ENCODE measurements at places on chromosomes 11 and 22.
A peak's percentile ranks its signal among the peaks of the same experiment; 100 is the strongest.

DNA sequence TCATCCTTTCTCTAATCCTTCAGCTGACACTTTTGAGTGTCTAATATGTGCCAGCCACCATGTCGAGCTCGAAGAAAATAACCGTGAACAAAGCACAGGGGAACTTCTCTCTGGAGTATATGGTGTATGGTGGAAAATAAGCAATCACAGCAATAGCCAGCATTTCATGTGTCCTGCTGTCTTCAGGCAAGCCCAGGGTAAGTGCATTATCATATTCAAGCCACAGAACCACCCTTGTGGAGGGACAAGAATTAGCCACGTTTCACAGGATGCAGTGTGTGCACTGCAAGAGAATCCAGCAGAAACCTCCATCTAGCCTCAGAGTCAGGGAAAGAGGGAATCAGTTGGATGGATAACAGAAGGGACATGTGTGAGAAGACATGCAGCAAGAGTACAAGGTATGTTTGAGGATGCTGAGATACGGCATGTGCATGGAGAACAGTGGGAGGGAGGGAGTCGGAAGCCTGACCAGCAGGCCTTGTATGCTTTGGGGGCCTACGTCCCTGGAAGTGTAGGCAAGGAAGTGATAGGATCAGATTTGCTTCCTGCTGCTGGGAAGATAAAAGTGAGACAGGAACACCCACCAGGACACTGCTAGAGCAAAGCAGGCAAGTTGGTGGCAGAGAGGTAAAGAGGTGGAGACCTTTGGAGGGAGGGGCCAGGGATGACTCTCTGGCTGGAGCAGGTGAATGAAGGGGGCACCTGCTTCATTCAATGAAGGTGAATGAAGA lies 14.7 kb upstream of the GNAZ start:
- no peak for DNase-seq

DNA sequence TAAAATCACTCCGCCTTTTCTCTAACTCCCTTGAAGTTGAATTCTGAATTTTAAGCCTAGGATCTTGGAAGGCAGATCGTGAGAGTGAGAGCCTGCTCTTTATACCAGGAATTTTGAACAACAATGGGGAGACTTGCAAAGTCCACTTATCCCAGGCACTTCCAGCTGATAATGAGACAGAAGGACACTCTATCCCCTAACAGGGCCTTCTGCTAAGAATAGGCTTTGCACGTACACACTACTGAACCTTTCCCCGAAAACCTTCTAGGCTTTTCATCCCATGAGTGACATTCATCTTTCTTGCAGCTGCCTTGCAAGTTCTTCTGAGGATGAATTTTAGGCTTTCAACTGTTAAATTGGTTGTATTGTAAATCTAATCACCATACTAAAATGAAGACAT lies 44.0 kb upstream of the WT1 start:
- DNase-seq = no peak

- DNase-seq = no peak
Observed at GRCh38 chr11:85661972-85662664, 2.8 kb downstream of the CREBZF start.

DNA sequence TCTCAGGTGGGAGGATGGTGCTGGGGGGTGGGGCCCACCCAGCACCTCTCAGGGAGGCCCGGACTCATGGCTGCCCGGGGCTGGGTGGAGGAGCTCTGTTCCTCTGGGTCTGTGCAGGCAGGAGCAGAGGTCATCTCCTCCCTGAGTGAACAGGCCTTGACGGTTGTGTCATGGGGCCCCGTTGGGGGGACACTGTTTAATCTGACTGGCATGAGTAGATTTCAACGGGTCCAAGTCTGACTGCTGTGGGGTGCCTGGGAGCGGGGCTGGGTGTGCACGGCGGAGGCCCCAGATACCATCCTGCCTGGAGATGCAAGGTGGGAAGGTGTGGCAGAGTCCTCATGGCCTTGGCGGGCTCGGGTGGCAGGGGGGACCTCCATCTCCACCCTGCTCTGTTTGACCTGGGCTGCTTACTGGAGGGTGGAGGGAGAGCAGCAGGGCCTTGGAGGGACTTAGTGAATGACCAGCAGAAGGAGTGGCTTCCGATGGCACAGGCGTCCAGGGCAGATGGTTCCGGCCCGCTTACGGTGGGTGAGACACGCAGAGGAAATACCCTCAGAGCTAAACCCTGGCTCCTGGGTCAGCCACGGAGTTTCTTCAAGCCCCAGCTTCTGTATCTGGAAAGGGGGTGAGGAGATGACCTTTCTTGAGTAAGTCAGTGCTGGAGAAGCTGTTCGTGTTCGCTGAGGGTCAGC lies 48.7 kb downstream of the SMIM38 start:
- no peak for DNase-seq

- DNase-seq = no peak
Observed at GRCh38 chr11:95699631-95700470, 89.7 kb downstream of the FAM76B start.

DNA sequence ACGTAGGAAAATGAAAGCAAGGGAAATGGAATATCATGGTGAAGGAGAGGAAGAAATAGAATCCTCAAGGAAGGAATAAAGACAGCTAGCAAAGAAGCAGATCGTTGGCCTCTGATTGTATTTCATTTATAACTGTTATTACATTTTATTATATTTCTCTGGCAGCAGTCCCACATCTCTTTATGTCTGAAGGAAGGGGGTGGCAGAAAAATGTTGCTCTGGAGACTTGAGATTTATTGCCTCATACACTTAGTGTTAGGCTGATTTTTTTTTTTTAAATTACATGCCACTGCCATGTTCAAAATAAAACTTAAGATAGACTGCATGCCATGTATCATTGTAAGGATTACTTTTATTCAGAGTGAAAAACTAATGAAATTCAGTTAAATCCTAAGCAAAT lies 971.7 kb upstream of the CHORDC1 start:
- no peak for DNase-seq

GRCh38 chr11:110715541-110715940 lies 3.3 kb upstream of the ARHGAP20 start:
- no peak for DNase-seq

- no peak for DNase-seq
Observed at GRCh38 chr11:134170177-134170918, 53.4 kb downstream of the NCAPD3 start.

DNA sequence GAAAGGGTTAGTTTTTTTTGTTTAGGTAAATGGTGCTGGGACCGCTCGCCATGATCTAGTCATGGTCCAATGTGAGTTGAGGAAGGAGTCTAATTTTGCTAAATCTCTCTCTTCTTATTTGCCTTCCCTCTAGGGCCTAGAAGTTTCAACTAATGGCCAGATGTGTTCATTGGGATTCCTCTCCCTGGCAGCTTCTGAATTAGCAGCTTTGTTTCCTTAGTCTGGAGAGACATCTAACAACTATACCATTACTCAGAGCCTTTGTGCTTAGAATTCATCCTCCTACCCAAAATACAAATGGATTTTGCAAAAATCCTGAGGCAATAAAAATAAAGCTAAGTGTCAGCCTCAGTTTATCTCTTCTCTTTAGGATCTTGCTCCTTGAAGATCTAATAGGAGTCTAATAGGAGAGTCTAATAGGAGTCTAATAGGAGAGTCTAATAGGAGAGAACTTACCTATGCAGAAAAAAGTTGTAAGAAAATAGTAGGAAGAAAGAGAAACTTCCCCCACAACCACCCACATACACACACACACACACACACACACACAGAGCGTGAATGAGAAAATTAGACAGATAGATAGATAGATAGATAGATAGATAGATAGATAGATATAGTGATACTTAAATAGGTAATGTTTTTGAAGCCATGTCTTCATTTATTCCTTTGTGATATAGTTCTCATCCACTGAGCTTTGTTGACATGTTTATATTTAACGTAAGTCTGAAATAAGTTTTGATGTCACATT lies 980.5 kb upstream of the CNTN5 start:
- DNase-seq = no peak

- no peak for DNase-seq
Observed at GRCh38 chr22:36584666-36585065, 55.7 kb upstream of the EIF3D start.

GRCh38 chr11:1939006-1939625 lies 8.0 kb upstream of the MRPL23 start:
- DNase-seq = no peak

- no peak for DNase-seq
Observed at GRCh38 chr11:27293515-27294417, 69.2 kb downstream of the CCDC34 start.

DNA sequence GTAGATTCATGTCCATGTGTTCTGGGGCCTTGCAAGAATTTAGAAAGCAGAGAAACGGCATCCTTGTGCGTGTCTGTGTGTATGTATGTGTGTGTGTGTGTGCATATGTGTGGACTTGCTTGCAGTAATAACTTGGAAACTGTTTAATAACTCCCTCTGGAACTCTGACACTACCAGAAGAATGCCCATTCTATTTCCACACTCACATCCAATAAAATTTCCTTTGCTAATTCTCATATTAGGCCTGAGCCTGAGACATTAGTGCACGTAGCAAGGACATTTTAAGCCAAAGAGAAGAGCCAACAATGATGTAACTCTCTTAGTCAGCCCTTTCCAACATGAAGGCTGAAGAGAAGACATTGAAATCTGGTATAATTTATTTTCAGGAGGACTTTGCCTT lies 3.2 kb downstream of the OR4D6 start:
- no peak for DNase-seq

GRCh38 chr22:40366068-40366467 lies 4.3 kb upstream of the SGSM3 start:
- no peak for DNase-seq

DNA sequence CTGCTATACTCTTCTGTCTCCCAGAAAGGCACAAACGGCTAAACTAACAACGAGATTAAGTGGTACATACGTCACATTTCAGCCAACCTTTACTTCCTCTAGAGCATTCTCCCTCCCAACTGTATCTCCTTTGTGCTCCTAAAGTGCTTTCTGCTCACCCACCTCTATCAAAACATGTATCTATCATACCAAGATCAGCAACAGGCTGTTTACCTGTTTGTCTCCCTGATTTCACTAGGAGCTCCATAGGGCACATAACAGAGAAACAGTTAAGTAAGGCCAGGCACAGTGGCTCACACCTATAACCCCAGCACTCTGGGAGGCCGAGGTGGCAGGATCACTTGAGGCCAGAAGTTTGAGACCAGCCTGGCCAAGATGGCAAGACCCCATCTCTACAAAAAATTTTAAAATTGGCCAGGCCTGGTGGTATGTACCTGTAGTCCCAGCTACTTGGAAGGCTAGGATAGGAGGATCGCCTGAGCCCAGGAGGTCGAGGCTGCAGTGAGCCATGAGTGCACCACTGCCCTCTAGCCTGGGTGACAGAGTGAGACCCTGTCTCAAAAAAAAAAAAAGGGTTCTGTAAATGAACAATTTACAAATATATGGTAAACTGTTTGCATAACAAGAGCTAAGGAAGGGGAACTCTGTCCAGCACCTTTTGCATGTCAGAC lies 2.8 kb downstream of the NDUFC2 start:
- no peak for DNase-seq

GRCh38 chr11:3157381-3158130 lies 7.6 kb downstream of the OSBPL5 start:
- DNase-seq = no peak

GRCh38 chr22:39238561-39238960 lies 6.2 kb downstream of the PDGFB start:
- DNase-seq = no peak

- no peak for DNase-seq
Observed at GRCh38 chr22:42319386-42319785, 48.9 kb upstream of the TCF20 start.

- DNase-seq = no peak
Observed at GRCh38 chr11:130516554-130517505, 68.4 kb downstream of the ADAMTS15 start.

DNA sequence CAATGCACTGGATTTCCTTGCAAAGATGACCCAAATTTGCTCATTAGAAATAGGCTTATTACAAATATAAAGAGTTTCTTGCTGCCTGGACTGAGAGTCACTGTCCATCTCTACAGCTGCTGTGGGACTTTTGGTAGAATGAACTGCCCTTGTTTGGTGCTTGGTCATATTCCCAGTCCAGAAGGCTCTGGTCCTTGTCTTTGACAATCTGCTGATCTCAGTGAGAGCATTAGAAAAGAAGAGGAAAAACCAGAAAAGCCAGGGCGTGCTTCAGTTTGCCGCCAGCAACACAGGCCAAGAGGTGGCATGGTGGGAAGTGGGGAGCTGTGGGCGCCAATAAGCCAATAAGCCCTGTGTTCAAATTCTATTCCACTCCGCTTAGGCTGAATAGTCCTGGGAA lies 48.2 kb upstream of the PARVA start:
- DNase-seq = no peak

- DNase-seq = no peak
Observed at GRCh38 chr11:30775233-30775522, 189.0 kb upstream of the MPPED2 start.

- DNase-seq = no peak
Observed at GRCh38 chr11:77198440-77198849, 70.4 kb downstream of the MYO7A start.

GRCh38 chr11:9461760-9462134 lies 935 bp downstream of the ZNF143 start:
- DNase-seq = no peak

GRCh38 chr11:76944225-76944624 lies 83.5 kb downstream of the ACER3 start:
- no peak for DNase-seq

GRCh38 chr11:95193541-95193940 lies 37.5 kb downstream of the SESN3 start:
- DNase-seq = no peak

GRCh38 chr22:48744283-48744641 lies 1083.4 kb downstream of the BRD1 start:
- no peak for DNase-seq

GRCh38 chr22:32723643-32724042 lies 77.9 kb upstream of the TIMP3 start:
- peak; percentile 2 for DNase-seq

- no peak for DNase-seq
Observed at GRCh38 chr11:66696146-66696545, 18.5 kb upstream of the RBM4B start.

- no peak for DNase-seq
Observed at GRCh38 chr22:26479043-26479791, 4.4 kb downstream of the HPS4 start.

DNA sequence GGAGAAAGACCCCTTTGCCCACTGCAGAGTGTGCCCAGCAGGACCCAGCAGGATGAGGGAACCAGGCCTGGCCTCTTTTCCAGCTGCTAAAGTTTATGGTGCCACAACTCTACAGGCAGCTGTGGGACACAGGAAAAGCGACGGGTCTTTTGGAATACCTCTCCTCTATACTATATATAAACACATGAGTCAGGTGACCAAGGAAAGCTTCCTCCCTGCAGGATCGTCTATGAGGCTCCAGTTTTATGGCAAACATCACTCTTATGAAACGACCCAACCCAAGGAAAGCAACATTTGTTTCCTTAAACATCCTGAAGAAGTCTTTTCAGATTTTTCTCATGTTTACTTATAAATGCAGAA lies 102.8 kb upstream of the AKIP1 start:
- no peak for DNase-seq

GRCh38 chr22:45877651-45878050 lies 99.3 kb downstream of the WNT7B start:
- no peak for DNase-seq

DNA sequence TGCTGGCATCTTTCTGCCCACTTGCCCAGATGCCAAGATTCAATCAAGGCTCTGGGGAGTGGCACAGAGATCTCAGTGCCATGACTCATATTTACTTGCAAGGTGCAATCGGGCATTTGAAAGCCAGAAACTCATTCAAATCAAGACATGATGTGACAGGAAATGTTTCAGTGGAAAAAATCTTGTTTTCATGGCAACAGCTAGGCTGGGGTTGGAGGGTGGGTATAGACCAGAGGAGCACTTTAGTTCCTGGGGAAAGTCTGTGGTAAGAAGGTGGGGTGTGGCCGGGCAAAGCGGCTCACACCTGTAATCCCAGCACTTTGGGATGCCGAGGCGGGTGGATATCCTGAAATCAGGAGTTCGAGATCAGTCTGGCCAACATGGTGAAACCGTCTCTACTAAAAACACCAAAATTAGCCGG lies 1.2 kb downstream of the MAJIN start:
- no peak for DNase-seq
